HEK293T (cell line): ENCODE measurements at places on chromosomes 13 and 19.

DNA sequence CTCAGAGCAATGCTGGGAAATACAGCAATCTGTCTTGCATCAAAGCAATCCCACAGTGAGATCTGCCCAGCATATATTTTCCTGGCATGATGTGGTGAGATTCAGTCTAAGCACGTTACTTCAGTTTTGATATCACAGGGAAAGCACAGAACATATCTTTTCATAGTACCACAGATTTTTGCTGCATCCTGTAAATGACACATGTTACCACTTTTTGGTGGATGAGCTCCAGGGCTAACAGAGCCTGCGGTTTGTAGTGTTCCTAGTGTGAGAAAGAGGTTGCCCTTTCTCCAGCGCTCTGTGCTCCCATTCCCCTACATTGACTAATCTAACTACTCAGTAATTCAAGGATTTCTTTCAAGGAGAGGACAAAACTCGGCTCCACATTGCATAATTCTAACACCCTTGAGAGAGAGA is 409.0 kb downstream of the GPC6 start:
- DNase-seq: no peak

DNA sequence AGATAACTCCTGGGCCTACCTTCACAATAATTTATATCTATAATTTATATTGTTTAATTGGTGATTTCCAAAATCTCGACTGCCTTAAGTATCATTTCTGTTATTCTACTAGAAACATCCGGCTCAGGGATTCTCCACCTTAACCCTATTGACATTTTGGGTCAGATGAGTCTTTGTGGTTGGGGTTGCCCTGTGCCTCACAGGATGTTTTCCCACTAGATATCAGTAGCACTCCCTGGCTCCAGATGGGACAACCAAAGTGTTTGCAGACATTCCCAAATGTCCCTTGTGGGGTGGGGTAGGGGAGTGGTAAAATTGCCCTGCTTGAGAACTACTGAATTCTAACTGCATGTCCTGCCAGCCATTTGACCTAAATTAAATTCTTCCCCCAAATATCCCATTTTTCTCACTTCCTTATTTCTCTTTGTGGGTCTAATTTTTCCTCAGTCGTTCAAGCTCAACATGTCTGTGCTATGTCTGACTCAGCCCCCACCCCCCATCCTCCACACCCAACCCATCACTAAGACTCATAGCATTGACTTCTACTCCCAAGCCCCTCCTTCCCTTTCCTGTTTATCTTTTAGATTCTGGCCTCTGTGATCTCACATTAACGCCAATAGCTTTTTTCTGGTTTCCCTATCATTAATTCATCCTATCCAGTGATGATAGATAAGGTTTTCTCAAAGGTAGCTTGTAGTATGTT is 545.1 kb downstream of the EFNB2 start:
- DNase-seq: no peak

GRCh38 chr13:94479616-94480015 is at the start of gene DCT:
TSS of gene DCT (minus strand) at chr13:94479682. CDS start at chr13:94479255, 427 bp downstream.
- no peak for DNase-seq

DNA sequence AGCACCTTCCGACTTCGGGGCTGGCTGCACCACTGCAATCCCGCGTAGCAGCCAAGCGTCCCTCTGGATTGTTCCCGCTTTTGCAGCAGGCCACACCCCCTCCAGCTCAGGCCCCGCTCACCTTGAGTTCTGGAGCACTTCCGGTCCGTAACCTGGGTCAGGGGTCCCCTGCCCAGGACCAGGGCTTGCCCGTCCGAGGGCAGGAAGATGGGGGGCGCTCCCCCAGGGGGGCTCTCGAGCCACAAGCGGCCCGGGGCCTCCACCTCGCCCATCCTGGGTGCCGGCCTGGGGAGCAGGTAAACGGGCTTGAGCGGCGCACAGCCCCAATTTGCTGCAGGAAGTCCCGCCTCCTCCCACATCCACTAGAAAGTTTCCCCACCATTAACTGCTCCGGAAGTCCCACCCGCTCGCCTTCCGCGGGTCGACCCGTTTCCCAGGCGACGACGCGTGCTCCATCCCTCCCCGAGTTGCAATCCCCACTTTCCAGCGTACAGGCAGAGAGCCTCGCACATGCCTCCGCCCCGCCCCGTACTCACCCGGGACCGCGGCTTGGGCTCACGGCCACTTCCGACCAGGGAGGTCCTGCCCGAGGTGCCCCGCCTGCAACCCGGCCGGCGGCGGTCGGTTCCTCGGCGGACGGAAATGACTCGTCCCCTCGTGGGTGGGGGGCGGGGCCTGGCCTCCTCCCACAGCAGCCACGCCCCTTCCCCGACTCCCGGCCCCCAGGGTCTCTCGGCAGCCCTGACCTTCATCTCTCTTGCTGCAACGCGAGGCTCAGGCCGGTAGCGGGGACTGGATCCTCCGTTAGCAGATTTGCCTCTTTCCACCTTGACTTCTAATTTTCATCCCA is at the start of gene PNKP:
PNKP (minus strand) TSS at position 644 of the 850 bp plus-strand sequence; CDS start at position 272, 372 bp downstream.
- peak; percentile 78 for DNase-seq

DNA sequence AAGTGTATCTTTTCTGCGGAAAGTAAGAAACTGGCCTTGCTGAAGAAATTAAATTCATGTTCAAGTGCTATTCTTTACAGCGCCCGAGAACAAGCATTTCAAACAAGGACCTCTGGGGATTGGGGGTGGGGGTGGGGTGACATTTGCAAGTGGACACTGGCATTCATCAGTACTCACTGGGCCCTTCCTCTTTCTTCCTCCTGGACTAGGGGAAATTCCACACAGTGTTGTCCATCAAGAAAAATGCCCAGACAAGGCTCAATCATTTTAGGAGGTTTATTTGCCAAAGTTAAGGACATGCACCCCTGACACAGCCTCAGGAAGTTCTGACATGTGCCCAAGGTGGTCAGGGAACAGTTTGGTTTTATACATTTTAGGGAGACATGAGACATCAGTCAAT is 22.9 kb upstream of the OR10H1 start:
- DNase-seq: no peak

- DNase-seq: no peak
These were observed 25.7 kb downstream of the VRK3 start for GRCh38 chr19:49999371-50000010.

DNA sequence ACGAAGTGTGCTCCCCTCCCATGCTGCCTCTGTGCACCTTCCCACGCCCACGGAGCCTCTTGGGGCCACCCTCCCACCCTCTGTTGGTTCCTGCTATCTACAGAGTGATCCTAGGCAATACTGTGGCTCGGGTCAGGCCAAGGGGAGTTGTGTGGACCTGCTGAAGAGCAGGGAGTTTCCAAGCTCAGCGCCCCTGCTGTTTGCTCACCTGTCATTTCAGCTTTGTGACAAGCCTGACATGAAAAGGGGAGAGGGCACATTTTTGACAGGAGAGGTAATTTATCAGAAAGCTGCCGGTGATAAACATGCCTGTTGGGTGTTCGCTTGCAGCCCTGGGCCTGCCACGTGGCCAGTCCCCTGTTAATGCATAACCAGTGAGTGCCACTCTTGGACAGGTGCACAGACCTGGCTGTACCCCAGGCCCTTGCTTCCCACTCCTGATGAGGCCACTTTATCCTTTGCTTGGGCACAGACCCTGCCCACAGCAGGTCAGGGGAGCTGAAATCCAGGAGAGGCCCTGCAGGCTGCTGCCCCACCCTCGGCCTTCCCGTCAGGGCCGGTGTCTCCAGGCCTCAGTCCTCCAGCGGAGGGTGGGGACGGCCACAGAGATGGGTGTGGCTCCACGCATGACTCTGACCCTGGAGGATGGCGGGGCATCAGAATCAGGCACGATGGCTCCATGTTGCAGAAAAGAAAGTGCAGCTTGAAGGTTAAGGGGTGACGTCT is 201.5 kb upstream of the GPR12 start:
- DNase-seq: no peak

DNA sequence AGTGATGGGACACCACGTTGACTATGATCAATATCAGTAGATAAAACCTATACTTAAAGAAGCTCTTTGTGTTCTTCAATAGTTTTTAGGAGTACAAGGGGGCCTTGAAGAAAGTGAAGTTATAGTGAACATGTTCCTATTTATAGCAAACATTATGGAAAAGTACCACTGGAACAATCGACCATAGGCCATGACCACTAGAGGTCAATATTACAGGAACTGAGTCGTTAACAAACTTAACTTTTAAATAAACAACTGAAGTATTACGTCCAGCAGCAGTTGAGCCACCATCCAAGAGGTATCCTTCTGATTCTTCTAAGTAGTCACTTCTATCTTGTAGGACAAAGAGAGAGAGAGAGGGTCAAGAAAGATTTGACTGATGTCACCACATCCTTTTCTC is 391.0 kb upstream of the SLITRK5 start:
- peak; percentile 38 for DNase-seq

DNA sequence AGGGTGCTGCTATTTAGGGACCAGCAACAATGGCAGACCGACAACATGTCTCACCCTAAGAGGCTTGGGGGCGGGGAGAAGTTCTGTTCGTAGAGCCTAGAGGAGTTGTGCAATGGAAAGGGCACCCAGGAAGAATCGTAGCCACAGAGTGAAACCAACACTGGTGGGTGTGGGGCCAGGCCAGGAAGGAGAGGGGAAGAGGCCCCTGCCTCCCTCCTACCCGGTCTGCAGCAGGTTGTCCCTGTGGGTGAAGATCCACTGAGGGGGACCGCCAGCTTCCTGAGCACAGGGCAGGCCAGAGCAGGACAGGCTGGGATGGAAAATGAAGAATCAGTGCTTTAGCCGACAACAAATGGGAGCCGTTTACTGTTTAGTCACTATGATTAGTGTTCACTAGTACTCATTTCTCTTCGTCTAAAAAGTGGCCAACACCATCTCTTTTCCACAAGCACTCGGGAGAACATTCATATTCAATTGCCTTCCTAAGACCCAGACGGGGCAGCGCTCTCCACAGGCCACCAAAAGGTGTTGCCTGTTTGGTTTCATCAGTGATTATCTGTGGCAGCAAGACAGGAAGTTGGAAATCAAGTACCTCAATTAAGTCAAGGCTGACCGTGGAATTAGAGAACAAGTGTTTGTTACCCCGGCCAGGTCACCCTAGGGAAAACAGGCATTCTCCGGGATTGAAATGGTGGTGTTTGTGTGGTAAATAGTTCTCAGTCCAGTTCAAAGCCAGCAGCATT is 1.1 kb upstream of the ATP11A start:
- DNase-seq: no peak

DNA sequence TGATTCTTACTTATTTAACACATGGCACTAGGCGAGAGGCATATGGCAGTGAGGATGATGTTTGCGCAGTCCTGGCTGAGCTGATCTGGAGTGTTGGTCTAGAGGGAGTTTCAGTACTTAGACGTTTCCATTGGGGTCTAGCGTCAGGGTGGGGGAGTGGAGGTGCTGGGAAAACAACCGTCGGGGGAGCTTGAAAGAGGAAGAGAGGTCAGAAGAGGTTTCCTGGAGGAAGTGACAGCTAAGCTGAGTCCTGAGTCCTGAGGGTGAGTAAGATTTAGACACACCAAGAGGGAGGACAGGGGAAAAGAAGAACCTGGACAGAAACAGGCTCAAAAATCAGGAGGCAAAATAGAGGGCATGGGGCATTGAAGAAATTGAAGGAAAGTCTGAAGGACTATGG is 81.4 kb downstream of the ALOX5AP start:
- DNase-seq: no peak

DNA sequence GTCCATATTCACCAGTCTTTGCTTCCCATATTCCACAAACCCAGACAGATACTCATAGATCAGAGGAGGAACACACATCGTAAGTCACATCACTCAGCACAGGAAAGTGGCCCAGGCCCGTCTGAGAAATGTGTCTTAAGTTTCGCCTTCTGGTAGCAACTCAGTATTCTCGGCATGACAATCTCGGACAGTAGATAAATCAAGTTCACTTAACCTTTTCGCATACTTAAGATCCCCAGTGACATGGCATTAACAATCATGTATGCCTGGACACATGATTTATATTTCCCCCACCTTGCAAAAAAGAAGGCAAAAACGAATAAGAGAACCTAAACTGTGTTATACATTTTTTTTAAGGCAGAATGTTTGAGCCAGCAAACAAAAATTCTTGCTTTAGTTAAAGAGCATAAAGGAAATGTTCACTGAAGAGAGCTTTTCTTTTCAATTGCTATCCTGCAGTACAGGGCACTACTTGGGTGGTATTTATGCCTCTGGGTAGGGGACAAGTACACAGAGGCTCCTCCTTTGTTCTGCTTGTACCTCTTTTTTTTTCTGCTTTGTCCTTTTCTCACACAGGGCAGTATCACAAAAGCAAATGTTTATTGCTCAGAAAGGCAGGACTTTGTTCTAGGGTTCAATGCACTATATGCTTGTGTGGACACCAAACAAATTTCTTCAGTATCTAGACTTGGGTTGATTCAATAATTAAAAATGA is 360.6 kb downstream of the TDRD3 start:
- DNase-seq: no peak

DNA sequence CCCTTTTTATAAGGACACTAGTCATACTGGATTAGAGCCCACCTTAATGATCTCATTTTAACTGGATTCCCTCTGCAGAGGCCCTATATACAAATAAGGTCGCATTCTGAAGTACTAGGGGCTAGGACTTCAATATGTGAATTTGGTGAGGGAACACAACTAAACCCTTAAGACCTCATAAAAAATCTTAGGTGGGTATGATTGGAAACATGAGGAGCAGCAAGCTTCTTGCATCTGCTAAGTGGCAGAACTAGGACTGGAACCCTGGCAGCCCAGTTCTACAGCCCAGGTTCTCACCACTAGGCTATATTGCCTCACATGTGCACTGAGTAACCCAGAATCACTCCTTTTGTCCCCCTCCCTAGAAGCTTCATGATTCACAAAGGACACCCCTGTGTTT is 17.1 kb upstream of the GRWD1 start:
- DNase-seq: no peak

- no peak for DNase-seq
These were observed 39.7 kb downstream of the THSD1 start for GRCh38 chr13:52366291-52366690.

GRCh38 chr19:4847190-4847973 is 15.9 kb upstream of the TICAM1 start:
- DNase-seq: no peak

DNA sequence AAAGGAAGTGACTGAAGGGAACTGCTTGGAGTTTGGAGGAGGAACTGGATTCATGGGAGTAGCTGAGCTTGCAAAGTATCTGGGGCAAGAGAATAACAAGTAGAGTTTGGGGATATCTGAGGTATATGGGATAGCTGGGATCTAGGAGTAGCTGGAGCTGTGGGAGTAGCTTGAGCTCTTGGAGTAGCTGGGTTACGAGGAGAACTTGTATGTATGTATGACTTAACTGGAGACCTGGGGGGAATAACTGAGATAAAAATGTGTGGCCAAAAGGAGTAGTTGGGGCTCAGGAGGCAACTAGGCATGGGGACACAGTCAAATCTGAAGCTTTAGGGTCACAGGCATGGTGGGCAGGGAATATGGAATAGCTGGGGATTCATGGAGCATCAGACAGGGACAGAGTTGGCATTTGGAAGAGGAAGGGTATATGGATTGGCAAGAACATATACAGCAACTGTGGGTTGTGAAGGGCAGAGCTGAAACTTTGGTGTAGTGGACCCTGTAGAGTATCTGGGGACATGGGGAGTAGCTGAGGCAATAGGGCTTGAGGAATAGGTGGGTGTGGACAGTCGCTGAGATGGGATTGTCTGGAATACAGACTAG is 18.6 kb downstream of the ANKRD24 start:
- no peak for DNase-seq

- DNase-seq: no peak
These were observed 12.4 kb downstream of the GAS6 start for GRCh38 chr13:113851480-113851803.
